ENCODE measurements at places on chromosomes 12 and 14.

GRCh38 chr12:7493006-7493405, 10.6 kb downstream of the CD163 start:
- DNase-seq = no peak

DNA sequence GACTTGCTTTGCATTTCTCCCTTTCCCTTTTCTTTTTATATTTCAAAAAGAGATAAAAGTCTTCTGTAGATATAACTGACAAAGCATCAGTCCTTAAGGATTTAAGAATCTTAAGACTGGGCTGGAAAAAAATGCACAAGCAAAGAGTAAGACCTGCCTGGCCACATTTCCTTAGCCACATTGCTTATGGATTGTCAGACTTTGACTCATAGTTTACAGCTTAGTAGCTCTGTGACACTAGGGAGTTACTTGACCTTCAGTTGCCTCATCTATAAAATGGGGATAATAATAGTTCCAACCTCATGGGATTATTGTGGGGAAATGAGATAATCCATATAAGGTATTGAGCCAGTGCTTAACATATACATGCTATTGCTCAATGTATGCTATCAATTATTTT, 66.4 kb upstream of the STK38L start:
- DNase-seq = no peak

- DNase-seq = no peak
Measured at GRCh38 chr12:6442836-6443235, 1.9 kb upstream of the CD27 start.

DNA sequence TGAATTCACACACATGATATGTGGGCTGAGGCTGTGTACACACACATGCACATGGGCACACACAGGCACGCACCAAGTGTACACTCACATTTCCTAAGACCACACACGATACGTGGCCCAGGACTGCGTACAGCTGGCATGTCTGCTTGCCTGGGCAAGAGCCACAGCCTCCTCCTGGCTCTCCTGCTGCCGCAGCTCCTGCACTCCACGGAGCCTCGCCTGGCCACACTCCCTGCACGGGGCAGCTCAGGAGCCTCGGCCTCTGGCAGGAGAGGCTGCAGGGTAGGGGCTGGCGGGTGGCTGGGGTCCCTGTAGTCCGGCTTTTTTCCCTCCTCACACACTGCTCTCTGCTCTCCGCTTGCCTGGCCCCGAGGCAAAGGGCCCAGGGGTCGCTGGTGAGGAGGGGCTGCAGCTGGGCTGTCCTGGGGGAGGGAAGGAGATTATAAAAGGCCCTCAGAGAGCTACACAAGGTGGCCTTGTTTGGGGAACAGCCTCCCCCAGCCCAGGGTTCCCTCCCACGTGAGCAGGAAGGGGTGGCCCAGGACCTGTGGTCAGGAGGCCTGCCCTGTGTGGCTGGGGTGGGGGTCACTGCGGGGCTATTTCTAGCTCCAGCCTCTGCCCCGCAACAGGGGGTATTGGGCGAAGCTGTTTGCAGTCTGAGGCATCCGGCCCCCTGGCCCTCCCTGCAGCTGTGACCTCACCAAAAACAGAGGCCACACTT, 89.0 kb upstream of the SFSWAP start:
- DNase-seq = no peak

GRCh38 chr14:77613201-77613600, 3.2 kb downstream of the SPTLC2 start:
- DNase-seq = no peak

DNA sequence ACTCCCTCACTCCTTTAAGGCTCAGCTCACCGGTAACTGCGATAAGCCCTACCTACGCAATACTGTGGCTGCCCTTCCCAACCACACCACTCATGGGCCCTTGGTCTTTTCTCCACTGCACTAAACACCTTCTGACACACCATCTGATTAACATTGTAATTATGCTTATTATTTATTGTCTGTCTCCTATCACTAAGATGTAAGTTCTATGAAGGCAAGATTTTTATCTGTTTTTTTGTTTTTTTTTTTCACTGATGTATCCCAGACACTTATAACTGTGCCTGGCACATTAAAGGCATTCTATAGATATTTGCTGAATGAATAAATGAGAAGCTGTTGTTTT, 34.2 kb upstream of the PYGL start:
- no peak for DNase-seq

GRCh38 chr14:72928872-72929271, 2.6 kb downstream of the DCAF4 start:
- no peak for DNase-seq

DNA sequence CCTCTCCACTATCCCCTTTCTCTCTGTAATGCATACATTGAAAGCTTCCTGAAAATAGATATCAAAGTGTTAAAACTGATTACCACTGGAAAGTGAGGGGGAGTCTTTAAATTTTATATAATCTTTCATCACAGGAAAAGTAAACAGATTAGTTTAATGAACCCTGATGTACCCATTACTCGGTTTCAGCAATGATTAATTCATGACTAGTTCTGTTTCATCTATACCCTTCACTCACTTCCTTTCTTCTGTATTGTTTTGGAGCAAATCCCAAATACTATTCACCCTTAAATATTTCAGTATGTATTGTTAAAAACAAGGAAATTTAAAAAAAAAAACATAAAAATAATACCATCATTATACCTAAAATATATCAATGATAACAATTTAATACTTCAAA, 67.3 kb upstream of the TMCC3 start:
- DNase-seq = no peak

DNA sequence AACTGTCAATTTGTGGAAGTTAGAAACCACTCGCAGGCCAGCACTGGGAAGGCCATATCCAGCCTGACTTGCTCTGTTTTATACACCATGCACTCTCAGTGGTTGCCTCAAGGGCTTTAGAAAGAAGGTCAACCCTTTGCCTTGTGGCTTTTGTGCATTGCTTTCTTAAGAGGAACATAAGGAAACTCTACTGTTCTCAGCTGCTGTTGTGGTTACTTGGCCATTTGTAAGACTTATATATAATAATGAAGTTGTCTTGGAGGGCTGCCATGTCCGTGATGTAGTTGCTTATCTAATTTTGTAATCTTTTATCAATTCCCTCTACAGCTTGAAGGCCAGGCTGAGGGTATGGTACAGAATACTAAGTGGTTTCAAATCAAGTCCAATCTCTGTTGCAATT, 637.8 kb downstream of the DIO2 start:
- DNase-seq = no peak

DNA sequence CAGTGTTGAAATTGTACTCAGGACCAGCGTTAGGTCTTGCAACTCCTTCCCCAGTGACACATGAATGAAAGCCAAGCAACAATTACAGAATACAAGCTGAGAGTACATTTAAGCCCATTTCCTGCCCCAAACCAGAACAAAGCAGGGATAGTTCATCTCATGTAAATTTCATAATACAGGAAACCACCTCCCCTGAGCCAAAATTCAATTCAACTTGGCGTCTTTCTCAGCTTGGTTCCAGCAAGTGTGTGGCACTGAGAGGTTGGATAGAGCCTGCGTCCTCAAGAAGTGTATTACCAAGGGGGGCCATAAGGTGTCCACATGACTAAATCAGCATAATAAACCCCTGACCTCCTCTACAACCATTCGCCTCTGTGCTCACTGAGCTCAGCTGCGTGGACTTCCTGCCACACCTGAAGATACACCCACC, 278.9 kb upstream of the CRY1 start:
- peak; percentile 30 for DNase-seq

GRCh38 chr14:33762161-33762851, 188.6 kb downstream of the EGLN3 start:
- DNase-seq = no peak

DNA sequence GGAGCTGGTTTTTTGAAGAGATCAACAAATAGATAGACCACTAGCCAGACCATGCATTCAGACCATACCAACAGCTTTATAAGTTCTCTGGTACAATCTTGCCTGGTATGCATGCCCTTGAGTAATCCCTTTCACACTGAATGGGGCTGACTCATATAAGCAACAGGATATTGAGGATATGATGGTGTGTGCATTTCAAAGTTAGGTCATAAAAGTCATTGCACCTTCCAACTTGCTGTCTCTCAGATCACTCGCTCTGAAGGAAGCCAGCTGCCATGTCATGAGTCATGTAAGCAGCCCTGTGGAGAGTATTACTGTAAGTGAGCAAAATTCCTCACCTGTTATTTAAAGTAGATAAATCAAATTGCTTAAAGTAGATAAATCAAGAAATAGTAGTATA, 45.0 kb upstream of the OR6J1 start:
- DNase-seq = no peak

- no peak for DNase-seq
Measured at GRCh38 chr12:130770413-130771028, 54.4 kb upstream of the RIMBP2 start.

DNA sequence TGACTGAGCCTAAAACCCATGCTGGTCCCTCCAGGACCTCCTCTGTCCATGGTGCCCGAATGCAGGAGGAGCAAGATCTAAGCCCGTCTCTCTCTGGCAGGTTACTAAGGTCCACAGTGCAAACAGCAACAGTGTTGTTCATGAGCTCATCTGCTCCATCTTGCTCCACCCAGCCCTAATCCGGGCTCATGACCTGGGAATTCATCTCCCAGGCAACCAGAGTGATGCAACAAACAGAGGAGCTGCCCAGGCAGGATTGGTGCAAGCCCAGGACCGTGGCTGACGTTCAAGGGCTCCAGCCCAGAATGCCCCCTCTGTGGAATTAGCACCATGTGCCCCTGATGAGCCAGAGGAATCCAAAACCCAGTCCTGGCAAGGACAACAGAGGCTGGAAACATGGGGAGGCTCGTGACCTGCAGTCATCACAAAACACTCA, 29.9 kb downstream of the HSPB8 start:
- no peak for DNase-seq

GRCh38 chr12:132067182-132067581, 76.9 kb downstream of the DDX51 start:
- no peak for DNase-seq

DNA sequence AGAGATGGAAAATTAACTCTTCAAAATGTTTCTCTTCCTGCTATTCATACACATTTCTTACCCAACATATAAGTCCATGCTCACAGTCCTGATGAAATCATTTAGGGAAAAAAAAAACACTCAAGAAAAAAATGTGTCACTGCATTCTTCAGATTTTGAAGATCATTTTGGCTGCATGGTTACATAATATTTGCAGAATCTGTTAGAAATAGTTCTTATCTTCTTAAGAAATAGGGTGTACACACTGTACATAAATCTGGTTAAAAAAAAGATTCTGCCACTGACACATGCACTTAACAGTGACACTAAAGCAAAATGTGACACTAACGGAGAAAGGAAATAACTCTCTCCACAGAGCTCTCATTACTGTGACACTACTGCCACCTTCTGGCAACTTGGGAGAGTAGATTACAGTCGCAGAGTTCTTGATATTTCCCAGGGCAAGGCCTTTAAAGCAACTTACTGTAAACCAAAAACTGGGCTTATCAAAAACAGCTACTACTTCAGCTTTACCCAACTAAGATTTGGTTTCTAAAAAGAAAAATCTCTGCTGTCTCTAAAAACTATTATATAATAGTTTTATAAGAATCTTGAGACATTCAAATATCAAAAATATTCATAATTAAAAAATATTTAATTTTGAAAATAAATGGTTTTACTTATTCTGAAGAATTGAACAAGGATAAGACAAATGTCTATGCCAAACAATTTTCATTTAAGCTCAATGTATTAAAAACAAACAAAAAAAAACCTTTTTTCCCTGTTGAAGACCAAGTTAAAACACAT, 65.0 kb downstream of the SETD3 start:
- peak; percentile 91 for DNase-seq

GRCh38 chr12:128323145-128323920, 56.4 kb downstream of the TMEM132C start:
- no peak for DNase-seq

DNA sequence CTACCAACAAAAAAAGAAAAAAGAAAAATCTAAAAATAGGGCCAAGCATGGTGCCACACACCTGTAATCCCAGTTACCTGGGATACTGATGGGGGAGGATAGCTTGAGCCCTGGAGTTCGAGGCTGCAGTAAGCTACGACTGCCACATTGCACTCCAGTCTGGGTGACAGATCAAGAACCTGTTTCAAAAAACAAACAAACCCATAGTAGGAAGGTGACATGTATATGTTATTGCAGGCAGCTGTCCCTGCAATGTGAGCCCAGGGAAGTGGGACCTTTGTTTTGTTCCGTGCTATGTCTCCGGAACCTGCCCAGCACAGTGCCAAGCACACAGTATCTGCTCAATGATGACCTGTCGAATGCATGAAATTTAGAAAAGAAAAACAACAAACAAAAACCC, 37.2 kb upstream of the YY1 start:
- DNase-seq = no peak

- DNase-seq = no peak
Measured at GRCh38 chr12:53985994-53986685, 1.2 kb downstream of the HOXC10 start.

- DNase-seq = no peak
Measured at GRCh38 chr12:60021235-60021634, 425.4 kb downstream of the SLC16A7 start.

- DNase-seq = no peak
Measured at GRCh38 chr14:56102941-56103340, 15.3 kb upstream of the PELI2 start.

DNA sequence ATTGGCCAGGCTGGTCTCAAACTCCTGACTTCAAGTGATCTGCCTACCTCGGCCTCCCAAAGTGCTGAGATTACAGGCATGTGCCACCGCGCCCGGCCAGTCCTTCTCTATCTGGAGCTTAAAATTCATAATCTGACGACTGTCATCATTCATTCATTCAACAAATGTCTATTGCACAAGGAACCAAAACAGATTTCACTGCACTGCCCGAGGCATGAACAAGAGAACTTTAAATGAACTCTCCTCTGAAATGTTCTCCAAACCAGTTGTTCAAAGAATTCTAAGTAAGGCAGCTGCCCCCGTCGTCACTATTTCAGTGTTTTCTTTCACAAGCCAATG, 44.8 kb upstream of the METAP2 start:
- no peak for DNase-seq

DNA sequence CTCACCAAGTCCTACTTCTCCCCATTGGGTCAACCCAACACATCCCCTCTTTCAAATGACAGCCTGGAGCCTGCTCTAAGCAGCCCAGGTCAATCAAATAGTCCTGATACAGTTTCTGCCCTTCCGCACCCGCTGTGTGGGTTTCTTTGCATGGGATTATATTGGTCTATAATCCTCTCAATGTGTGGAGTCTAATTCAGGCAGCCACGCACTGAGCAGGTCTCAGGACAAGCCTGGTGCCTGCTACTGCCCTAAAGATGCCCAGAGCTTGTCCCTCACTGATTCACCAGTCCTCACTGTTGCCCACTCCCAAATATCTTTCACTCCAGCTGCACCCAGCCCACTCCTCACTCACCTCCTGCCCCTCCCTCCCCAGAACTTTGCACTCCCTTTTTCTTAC, 16.4 kb downstream of the ACTN1 start:
- DNase-seq = no peak

DNA sequence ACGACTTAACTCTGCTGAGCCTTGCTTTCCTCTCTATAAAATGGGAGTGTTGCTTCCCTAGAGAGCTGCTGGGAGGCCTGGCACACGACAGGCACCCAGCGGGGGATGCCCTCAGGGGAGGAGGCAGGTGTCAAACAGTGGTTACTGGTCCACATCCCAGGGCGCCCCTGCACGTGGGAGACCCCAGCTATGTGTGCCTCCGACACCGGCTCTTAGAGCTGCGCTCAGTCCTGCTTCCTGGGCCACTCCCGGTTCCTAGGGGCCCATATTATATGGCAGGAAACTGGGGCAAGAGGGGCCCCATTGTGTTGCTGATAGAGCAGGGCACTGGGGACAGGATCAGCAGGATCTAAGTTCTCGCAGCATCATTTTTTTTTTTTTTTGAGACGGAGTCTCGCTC, 47.3 kb downstream of the CHGA start:
- no peak for DNase-seq

Data from CD4-positive, alpha-beta T cell (primary cell).